Fibroblast of mammary gland (primary cell): ENCODE measurements at places on chromosomes 2 and 18.

DNA sequence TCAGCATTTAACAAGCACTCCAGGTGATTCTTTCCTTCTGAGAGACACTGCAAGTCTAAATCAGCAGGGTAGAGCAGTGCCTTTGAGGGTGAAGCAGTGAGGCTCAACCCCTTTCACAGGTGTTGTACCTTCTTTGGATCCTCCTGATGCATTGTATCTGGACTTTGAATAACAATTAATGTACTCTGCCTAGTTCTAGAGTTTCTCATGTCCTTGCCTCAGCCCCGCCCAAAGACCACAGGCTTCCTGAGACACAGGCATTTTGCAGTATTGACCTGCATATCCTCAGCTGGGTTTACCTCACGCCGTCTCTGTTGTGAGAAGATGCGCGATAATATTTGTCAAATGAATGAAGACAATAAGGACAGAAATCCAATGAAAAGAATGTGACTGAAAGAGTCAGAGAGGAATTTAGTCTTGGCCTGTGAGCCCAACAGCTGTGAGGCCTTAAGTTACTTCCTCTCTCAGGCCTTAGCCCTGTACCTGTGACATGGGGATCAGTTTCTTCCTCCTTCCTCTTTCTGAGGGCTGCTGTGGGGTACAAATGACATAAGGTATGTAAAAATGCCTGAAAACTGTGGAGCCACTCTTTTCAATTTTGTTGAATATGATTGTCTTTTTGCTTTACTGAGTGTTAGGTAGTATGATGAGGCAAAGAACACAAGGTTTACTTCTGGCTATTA lies 43.7 kb downstream of the WIPF1 start:
- no peak for DNase-seq

- no peak for DNase-seq
Observed at GRCh38 chr2:83901317-83901716, 557.8 kb downstream of the SUCLG1 start.

DNA sequence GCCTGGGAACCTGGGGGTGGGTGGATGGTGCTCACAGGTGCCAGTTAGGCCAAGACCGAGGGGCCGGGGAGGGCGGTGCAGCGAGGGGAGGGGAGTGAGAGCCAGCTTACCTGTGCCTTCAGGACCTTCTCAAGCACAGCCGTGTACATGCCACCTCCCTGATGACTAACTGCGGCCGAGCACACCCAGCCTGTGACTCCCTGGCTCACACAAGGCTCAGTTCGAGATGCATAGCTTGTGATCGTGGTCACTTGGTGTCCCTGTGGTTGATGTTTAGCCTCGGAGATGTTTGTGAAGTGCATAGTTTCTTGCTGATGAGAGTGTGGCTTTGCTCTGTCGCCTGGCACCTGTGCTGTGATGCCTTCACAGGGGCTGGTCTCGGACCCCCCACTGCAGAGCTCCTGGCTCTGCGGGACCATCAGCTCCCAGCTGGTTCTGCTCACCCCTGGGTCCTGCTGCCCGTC lies 84.5 kb upstream of the ODC1 start:
- DNase-seq: no peak

DNA sequence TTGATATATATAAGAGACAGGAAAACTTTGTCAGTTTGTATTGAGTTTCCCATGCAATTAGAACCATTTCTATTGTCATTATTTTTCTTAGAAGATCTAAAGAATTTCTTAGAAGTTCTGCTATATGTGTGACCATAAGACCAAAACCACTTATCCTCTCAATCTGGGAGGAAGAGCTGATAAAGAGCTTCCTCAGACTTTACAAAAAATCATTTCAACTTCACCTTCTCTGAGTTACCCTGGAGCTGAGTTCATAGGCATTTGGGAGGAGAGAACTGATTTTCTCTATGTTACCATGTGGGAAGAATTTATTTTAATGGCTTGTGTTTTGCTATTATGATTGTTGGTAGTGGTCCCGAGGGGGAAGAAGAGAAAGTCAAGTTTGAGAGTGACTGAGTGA lies 329.3 kb downstream of the GPD2 start:
- no peak for DNase-seq

GRCh38 chr2:191635333-191636234 lies 42.4 kb upstream of the NABP1 start:
- DNase-seq: peak; percentile 66

DNA sequence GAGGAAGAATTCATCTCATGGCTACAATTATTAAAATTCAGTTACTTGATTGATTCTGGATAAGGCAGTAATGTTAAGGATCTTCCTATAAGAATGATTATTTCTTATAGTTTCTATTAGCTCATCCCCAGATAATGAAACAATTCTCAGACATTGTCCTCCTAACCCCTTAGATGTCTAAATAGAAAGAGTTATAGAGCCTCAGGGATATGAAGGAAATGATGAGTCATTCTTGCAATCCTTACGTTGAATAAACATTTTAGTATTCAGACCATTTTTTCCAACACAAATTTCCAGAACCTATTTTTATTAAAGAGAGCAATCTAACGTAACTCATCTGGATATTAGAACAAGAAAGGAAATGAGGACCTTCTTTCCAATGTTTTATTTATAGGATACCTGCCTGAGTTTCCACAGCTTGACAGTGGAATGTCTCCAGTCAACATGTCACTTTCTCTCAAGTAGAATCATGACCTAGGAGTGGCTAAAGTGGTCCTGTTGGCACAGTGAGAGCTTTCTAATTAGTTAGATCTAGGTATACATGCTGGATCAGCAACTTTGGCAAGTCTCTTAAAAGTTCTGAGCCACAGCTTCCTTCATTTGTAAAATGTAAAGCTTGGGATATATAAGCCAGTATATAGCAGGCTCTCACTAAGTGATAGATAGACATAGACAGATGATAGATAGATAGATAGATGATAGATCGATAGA lies 88.0 kb upstream of the RAB27B start:
- DNase-seq: peak; percentile 82

DNA sequence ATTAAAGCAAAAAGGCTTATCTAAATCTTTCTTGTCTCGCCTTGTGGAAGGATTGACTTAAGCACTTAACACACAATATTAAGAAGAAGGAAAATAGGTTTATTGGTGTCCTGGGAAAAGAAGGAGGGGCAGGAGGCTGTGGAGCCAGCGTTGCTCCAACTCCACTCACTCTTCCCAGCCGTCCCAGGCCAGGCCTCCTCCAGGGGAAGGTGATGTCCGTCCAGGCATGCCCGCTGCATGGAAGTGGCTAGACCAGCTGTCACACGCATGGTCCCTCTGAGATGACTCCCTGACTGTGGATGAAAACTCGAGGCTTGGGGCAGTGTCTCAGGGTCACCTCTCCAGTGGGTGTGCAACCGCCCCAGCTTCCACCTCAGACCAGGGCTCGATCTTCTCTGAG lies 281.1 kb downstream of the GALR1 start:
- no peak for DNase-seq

GRCh38 chr2:17713291-17713690 lies 40.3 kb downstream of the SMC6 start:
- no peak for DNase-seq

DNA sequence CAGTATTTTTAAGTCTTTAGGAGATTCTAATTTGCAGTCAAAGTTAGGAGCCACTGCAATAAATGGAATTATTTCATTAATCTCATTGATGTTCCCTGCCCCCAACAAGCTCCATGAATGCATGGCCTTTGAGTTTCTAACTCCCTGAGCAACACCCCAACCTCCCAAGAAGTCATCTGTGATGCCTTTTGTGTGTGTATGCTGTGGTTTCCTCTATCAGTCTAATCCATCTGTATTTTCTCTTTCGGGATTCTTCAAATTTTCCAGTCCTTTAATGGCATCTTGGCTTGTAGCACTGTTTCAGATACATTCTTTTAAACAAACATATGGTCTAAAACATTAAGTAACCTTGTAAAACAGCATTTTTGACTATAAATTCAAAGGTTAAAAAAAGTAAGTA lies 16.8 kb downstream of the SERPINB10 start:
- no peak for DNase-seq

GRCh38 chr18:69102959-69103358 lies 297.7 kb upstream of the DOK6 start:
- peak; percentile 61 for DNase-seq

- no peak for DNase-seq
Observed at GRCh38 chr2:59083075-59083828, 842.1 kb upstream of the FANCL start.

GRCh38 chr2:101474731-101475384 lies at the start of gene RFX8:
RFX8 (minus strand) TSS chr2:101475112; CDS start chr2:101466848, 8,264 bp downstream.
- peak; percentile 100 for DNase-seq

- DNase-seq: peak; percentile 93
Observed at GRCh38 chr2:18455236-18455862, 105.1 kb downstream of the RDH14 start.

GRCh38 chr2:135093670-135094330 lies 41.7 kb downstream of the RAB3GAP1 start:
- no peak for DNase-seq

DNA sequence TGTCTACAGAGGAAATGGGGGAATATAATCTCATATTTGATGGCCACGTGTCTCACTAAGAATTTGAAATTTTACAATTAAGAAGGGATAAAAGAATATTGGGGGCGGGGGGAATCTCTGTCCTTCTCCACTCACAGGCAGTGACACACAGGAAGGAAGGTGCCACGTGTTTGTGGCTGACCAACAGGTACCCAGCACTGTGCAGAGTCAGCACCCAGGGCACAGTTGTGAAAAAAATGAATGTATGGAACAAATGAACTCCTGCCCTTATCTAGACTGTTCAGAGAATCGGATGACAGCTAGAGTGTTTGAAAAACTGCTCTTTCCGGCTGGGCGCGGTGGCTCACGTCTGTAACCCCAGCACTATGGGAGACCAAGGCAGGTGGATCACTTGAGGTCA lies 317.0 kb upstream of the MYT1L start:
- DNase-seq: no peak

- DNase-seq: peak; percentile 48
Observed at GRCh38 chr2:222797261-222797660, 63.6 kb upstream of the ACSL3 start.

DNA sequence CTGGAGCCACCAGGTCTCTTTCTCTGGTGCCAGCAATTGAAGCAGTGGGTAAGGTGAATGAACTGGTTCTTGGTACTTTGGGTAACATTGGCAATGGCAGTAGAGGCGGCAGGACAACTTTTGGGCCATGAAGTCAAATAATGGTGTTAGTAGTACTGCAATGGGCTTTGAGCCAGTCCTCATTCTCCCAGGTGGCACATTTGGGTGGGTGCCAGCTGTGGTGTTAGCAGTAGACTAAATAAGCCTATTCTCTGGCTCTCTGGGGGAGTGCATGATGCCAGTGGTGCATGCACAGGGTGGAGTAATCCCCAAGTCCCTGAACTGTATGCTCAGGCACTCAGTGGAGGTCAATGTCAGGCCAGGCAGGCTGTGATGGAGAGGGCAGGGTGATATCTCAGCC lies 120.2 kb upstream of the LRRTM4 start:
- DNase-seq: no peak

GRCh38 chr2:122021941-122022340 lies 266.5 kb downstream of the TSN start:
- no peak for DNase-seq

GRCh38 chr18:41128545-41128944 lies 826.5 kb upstream of the PIK3C3 start:
- peak; percentile 67 for DNase-seq

DNA sequence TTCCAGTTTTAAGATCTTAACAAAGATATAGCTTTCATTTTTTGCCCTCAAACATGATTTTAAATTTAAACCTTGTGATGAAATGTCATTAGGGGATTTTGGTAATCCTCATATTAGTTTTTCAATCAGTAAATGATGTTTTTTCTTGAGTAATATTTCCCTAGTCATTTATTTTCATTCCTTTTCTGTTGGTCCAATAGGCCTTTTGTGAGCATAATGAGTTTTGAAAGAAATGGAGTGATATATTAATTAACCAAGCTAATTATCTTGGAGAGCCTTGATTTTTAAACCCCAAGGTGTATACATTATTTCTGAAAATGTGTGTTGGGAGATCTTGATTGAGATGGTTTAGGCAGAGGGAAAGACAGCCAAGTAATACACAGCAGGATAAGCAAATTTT lies 46.3 kb downstream of the DCC start:
- no peak for DNase-seq

DNA sequence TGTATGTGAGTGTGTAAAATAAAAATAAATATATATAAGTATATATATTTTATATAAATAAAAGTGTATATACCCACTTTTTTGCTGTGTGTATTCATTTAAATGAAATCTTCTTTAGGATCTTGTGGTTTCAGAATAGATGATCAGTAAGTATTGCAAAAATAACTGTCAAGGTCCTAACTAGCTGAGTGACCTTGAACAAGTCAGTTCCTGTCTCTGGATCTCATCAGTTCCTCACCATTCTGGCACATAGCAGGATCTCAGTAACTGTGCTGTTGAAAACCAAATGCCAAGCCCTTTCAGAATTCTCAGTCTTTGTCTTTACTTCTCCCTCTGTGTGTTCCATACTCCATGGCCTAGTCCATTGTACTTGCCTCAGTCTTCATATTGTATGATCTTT lies 115.3 kb upstream of the CXCR4 start:
- no peak for DNase-seq

- DNase-seq: peak; percentile 86
Observed at GRCh38 chr2:37871456-37872191, 53.5 kb upstream of the RMDN2 start.

- no peak for DNase-seq
Observed at GRCh38 chr2:131115752-131116151, 10.6 kb downstream of the PLEKHB2 start.

DNA sequence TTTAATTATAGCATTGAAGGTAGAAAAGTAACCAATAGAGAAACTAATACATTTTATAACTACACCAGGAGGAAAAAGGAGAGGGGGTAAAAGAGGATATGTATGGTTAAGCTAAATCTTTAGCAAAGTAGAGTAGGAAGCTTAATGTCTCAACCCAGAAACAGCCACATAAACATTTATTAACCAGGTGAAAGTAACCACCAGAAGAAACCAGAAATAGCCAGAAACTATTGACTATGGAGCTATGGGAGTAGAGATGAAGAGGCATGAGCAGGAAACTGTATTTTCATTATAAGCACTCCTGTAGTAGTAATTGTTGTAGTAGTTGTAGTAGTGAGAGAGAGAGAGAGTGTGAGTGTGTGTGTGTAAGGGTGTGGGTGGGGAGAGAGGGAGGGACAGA lies 617.5 kb upstream of the CHAC2 start:
- no peak for DNase-seq

- DNase-seq: peak; percentile 53
Observed at GRCh38 chr2:18117592-18117991, 239.1 kb downstream of the KCNS3 start.

DNA sequence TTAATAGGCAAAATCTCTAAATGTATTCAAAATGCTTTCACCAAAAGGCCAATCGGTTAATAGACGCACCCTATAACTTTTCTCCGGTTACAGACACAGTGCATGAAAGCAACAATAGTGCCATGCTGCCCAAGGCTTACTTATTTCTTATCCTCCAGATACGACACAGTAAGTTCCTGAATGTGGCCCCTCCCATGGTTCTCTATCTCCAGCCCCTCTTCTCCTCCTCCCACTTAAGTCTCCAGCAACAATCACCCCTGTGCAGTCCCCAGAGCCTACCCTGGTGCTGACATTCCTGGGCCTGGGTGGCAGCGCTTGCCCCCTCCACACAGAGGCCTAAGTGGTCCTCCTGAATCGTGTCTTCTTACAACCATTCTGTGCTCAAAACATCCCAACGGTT lies 3.6 kb downstream of the KIDINS220 start:
- no peak for DNase-seq

GRCh38 chr2:144890828-144891227 lies 370.9 kb upstream of the ZEB2 start:
- DNase-seq: peak; percentile 54
